Mesangial cell (primary cell): ENCODE measurements at places on chromosomes 3 and 15. TPM values are rescaled to one million over a fixed set of nuclear protein-coding genes. Genes with fewer than 3 reads are reported as not detected.

The GOLGA8K gene
- total RNA-seq = not detected in 2 replicates

The GRM2 gene
- total RNA-seq = 0.16 TPM in 1 of 2 replicates, not detected in the other

The CDHR4 gene
- not detected in 2 replicates for total RNA-seq

The FBLN2 gene
- total RNA-seq = 5.9 and 24.3 TPM in 2 replicates

The ZNF620 gene
- total RNA-seq = 1.8 and 3.3 TPM in 2 replicates

The LNP1 gene
- 0.63 and 1.8 TPM in 2 replicates for total RNA-seq

The NAA50 gene
- 155 and 185 TPM in 2 replicates for total RNA-seq

The ZBTB20 gene
- total RNA-seq = 8.0 and 22.4 TPM in 2 replicates

The SPINT1 gene
- 64.9 and 128 TPM in 2 replicates for total RNA-seq

The ROBO1 gene
- total RNA-seq = 38.3 and 63.5 TPM in 2 replicates

The TMEM212 gene
- total RNA-seq = not detected in 2 replicates

The CCR9 gene
- under 0.01 TPM in 1 of 2 replicates, not detected in the other for total RNA-seq

The IL20RB gene
- 0.33 and 0.63 TPM in 2 replicates for total RNA-seq

The MOBP gene
- total RNA-seq = not detected in 2 replicates

The CD96 gene
- 0.13 TPM in 1 of 2 replicates, not detected in the other for total RNA-seq

The DZIP1L gene
- 13.0 and 16.9 TPM in 2 replicates for total RNA-seq
